CD8-positive, alpha-beta T cell (primary cell): ENCODE measurements at places on chromosomes 6 and 20.

DNA sequence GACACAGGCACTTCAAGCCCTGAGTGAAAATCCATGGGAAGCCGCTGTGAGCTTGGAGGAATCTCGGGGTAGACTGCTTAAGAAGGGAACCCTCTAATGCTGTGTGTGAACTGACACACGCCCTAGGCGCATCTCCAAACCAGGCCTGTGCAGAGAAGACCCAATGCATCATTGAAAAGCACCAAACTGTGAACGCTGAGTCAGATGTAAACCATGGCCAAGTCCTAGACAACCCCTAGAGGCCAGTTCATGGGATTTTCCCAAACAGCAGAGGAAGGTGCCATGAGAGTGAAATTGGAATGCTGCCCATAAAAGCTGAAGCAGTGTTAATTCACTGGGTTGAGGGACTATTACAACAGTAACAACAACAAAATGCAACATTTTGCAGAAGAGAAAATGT is 296.5 kb downstream of the SMOC2 start:
- DNase-seq = no peak

DNA sequence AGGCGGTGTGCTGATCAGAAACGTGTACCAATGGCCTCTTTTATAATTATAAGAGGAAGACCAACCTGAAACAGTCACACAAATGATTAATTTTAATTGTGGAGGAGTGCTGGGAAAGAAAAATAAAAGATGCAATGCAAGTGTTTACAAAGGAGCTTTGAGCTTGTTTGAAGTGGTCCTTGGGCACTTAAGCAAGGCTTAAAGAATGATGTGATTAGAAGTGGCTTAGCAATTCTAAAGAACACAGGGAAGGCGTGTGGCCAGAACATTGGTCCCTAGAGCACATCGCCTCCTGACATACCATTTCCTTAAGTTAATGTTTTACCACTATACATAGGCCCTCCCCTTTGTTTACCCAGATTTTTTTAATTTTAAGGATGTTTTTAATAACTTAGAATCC is 26.1 kb downstream of the PTPN1 start:
- DNase-seq = no peak

DNA sequence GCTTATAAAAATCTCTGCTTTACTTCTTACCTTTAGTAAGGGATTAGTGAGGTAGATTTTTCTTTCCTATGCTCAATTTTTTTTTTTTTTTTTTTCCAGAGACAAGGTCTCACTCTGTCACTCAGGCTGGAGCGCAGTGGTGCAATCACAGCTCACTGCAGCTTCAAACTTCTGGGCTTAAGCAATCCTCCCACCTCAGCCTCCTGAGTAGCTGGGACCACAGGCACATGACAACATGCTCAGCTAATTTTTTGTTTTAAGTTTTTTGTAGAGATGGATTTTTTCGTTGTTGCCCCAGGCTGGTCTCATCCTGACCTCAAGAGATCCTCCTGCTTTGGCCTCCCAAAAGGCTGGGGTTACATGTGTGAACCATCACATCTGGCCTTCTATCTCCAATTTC is 58.9 kb upstream of the RREB1 start:
- no peak for DNase-seq

- no peak for DNase-seq
Observed at GRCh38 chr6:153405931-153406330, 274.8 kb upstream of the RGS17 start.

GRCh38 chr6:78465059-78465634 is 402.2 kb upstream of the IRAK1BP1 start:
- DNase-seq = no peak

DNA sequence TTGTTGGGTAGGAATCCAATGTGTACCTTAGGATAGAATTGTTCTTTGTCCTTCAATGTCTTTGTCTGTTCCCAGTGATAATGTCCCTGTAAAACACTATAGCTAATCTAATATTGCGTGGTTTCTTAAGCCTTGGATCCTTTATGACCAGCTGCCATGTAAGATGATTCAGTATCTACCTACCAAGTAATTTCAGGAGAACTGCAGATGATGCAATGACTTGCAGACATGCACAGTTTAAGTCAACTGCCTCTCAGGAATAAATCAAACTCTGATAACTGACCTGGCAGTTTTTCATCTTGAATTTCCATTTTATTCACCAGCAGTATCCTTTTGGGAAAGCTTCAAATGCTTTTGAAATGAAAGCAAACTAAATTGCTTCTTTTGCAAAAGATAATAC is 157.8 kb downstream of the TPBG start:
- DNase-seq = no peak

DNA sequence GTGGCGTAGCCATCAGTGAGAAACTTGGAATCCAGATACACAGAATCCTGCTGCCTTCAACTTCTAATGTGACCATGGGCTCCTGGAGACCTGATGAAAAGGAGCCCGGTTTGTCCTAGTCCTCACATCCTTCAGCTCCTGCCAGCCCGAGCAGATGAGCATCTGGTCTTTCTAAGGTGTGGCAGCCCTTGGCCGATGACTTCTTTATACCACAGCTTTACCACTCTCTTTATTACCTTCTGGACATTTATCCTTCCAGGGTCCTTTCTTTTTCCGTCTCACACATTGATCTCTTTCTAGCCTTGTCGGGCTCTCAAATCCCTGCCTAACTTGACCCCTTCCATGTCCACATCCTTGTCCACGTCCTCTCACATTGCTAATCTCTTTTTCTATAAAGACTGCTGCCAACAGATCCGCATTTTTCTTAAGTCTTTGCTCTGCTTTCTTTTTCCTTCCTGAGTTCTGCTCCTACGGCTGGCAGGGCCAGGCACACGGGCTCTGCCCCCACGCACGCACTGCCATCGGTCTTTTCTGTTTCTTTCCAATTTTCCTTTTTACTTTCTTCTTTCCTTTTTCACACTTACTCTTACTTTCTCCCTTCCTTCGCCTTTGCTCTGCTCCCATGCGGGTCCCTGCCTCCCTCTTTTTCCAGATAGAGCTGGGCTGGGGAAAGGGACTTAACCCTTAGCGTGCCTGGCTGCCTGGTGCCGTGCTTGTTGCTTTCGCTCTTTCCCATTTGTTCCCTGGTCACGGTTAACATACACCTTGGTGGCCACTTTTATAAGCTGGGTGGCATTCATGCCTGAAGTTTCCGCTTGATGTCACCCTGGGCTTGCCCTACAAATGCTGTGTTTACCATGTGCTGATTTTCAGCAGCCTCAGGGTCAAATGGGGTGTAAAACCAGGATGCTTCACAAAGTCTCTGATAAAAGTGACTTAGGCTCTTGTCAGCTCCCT is 9.4 kb upstream of the GMPR start:
- no peak for DNase-seq

DNA sequence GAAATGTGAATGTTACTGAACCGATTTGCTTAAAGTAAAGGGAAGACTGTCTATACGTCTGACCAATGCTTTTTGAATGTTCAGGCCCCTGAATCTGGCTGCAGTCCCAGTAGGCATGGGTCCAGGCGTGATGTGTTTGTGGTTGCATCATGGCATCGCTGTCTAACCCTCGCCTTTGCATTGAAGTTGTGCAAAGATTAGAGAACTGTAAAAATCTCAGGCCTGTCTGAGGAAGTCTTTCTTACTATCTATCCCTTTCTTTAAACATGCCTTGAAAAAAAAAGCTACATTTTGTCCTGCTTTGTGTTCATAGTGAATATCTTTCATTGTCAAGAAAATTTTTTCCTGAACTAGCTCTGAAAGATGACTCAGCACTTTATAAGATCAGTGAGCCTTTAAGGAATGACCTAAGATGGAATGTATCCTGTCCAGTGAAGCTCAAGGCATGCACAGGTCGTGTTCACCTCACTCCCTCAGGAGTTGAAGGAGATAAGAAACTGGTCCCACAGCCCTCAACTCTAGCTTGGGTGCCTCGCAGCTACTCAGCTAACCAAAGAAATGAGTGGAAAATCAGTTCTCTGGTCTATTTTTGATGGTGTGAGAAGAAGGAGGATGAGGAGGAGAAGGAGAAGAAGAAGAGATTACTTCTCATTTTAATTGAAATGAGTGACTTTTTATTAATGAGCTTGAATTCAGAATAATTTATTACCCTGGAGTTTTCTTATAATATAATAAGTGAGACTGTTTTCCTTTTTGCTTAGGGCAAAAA is 48.6 kb downstream of the TPD52L1 start:
- no peak for DNase-seq

GRCh38 chr20:10096790-10097189 is 62.0 kb downstream of the ANKEF1 start:
- no peak for DNase-seq

GRCh38 chr6:134675110-134676054 is 274.5 kb downstream of the ALDH8A1 start:
- DNase-seq = no peak

DNA sequence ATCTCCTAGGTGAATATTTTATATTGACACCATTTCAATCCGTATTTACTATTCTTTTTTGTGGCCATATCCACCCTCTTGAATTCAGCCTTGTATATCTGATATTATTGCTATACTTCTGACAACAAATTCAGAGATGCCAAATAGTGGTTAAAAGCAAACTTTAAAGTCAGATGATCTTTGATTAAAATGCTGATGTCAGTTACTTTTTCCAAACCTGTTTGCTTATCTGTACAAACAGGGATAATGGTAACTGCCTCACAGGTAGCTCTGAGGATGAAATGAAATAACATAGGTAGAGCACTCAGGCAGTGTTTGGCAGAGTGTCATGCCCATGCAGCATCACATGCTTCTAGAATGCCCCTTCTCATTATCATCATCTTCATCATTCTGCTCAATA is 19.2 kb downstream of the PPIL6 start:
- DNase-seq = no peak

- DNase-seq = no peak
Observed at GRCh38 chr6:33869121-33869520, 65.3 kb upstream of the MLN start.

GRCh38 chr20:2206957-2207769 is 88.6 kb upstream of the TGM3 start:
- peak; percentile 76 for DNase-seq

DNA sequence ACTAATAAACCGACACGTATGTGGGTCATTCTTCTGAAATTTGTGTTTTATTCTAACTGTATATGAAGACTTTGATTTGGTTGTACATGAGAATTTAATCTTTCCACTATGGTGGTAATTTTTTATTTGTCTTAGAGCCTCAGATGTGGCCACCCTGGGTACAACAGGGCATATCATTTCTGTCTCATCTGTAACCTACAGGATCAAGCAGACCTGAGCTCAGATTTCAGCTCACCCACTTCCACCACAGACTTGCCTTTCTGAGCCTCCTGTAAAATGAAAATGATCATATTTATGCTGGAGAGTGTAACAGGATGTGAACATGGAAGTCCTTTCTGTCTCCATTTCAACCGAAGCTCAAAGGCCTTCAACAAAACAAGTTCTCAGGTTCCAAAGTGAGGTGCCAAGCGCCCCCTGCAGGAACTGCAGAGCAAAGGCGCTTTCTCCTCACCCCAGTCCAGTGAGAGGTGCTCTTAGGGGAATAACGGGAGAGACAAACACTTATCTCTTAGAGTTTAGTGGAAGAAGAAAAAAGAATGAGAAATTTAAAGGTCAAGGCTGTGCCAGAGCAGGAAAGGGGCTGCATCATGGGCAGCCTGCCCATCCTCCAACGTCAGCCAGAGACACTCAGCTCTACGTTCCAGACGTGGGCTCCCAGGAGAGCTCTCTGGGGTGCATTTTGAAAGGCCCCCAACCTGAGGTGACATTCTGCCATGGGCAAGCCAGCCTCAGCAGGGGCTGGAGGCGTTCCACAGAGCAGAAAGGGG is 23.0 kb upstream of the CD24 start:
- peak; percentile 36 for DNase-seq

- no peak for DNase-seq
Observed at GRCh38 chr6:151916075-151916474, 108.6 kb downstream of the ESR1 start.

DNA sequence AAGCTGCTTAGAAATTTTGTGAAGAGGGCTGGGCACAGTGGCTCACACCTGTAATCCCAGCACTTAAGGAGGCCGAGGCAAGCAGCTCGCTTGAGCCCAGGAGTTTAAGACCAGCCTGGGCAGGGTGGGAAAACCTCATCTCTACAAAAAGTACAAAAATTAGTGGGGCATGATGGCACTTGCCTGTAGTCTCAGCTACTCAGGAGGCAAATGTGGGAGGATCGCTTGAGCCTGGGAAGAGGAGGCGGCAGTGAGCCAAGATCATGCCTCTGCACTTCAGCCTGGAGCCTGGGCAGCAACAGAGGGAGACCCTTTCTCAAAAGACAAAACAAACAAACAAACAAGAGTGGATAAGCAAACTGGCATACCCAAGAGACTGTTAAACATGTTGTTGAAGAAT is 308.3 kb upstream of the ADGRB3 start:
- no peak for DNase-seq

DNA sequence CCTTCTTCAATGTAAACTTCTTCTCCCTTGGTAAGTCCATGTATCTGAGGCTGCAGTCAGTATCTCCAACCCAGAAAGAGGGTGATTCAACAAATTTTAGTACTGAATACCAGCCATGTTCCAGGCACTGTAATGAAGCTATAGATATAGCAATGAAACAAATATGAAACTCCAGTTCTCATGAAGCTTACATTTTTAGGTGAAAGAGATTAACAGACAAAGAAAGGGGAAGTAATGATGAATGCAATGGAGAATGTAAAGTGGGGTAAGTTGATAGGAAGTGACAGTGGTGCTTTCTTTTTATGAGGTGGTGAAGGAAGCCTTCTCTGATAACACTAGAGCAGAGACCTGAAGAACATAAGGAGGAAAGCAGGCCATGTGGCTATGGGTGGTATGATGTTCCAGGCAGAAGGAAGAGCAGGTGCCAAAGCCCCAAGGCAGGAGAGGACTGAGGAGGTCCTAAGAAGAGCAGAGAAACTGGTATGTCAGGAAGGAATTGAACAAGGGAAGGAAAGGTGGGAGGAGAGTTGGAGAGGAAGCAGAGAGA is 143.6 kb downstream of the TFAP2B start:
- no peak for DNase-seq

DNA sequence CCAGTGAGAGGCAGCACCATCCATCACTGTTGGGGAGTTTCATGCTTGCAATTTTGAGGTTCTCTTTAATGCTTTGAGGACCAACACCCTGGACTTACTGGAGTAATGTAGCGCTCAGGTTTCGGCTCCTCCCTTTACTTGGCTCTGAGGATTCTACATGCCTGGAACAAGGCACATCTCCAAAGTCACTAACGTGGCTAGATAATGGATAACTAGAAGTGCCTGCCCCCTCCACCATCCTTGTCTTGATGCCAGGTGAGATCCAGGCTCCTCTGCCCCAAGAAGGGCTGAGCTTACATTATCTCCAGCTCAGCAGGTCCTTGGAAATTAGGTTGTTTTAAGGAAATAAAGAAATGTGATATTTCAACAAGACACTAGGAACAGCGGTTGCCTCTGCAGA is 75.5 kb upstream of the ZNFX1 start:
- DNase-seq = no peak

DNA sequence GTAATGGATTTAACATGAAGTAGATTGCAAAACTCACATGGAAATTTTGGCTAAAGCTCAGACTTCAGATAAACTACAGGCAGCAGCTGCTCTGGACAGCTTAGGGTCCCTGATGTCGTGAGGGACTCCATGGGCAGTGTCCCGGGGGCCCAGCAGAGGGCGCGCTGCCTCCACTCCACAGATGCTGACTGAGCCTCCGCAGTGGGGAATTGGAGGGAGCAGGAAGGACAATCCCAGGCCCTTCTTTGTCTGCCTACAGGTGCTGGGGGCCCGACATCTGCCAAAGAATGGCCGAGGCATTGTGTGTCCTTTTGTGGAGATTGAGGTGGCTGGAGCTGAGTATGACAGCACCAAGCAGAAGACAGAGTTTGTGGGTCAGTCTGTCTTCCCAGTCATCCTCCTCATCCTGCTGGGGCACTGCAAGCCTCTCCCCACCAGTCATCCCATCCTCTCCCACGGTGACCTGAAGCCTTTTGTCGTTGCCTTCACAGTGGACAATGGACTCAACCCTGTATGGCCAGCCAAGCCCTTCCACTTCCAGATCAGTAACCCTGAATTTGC is 35.9 kb downstream of the PLCG1 start:
- DNase-seq = peak; percentile 56
